ENCODE measurements at places on chromosomes 2 and 18.
A peak's percentile ranks its signal among the peaks of the same experiment; 100 is the strongest.

GRCh38 chr2:32464431-32464830, 107.6 kb downstream of the BIRC6 start:
- no peak for DNase-seq

GRCh38 chr2:188940171-188940570, 34.0 kb upstream of the COL3A1 start:
- no peak for DNase-seq

GRCh38 chr2:8214036-8214615, 467.7 kb upstream of the ID2 start:
- DNase-seq, result no peak

- DNase-seq, result no peak
These were observed 325.9 kb upstream of the SLC39A10 start for GRCh38 chr2:195331129-195331528.

GRCh38 chr2:47307066-47307465, 95.9 kb upstream of the MSH2 start:
- no peak for DNase-seq

DNA sequence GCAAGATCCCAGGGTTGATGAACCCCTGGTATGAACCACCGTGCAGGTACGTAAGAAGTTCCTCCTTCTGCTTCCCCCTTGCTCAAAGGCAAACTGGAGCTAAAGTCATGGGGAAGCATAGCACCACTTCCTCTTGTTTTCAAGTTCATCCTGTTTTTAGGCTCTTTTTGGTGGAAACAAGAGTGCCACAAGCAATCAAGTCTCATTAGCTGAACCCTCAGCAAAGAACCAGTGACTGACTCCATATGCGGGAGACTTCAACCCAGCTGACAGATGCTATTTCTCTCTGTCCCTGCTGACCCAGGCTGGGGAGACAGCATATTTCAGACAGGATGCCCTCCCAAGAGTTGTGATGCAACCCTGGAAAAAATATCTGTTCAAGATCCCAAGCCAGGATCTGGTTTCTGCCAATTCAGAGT, 47.7 kb downstream of the BCL2 start:
- DNase-seq, result no peak

DNA sequence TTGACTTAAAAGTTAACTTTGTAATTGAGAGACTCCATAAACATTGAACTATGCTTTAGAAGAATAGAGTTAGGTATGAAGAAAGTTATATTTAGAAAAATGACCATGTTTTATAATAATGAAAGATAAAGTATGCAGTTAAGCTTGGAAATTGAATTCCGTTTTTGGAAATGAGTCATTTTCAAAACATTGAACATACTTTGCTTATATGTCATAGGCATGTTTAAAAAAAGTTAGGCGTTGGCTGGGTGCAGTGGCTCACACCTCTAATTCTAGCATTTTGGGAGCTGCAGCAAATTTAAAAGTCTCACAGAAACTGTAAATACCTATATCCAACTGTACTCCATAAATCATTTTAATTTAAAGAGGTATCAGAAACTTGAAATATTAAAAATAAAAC, 607.4 kb downstream of the CBLN2 start:
- DNase-seq, result no peak

- DNase-seq, result no peak
These were observed 86.9 kb upstream of the ARL5A start for GRCh38 chr2:151914989-151915628.

GRCh38 chr2:26148501-26148900, 24.4 kb upstream of the GAREM2 start:
- no peak for DNase-seq

DNA sequence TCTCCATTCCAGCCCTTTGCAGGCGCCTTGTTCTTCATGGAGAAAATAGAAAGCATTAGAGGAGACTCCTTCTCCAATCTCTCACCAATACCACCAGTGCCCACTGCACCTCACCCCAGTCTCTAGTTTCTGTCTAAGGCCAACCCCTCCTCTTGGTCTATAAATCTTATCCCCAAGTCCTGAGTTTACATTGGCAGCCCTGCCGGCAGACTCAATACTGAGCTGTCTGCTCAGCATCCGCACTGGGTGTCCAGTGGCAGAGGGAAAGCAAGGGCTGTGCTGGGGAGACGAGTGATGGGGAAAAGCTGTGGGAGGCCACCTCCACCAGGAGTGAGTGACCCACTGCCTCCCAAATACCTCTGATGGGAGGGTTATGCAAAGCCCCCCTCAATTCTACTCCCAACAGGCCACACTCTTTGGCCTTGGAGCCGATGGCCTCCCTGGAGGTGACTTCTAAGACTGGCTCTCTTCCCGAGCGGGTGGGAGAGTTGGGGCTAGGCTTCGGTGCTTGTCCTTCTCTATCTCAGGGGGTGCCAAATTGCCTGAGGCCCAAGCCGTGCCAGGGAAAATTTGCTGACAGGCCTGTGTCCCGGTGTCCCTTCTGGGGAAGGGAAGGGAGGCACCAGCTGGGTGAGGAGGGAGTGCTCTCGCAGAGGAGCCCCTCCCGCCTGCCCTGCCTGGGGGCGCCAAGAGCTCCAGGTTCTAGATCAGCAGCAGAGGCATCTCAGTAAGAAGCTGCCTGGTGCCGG, 165.2 kb upstream of the MSH6 start:
- DNase-seq, result no peak

GRCh38 chr2:74493546-74493945, 5.9 kb downstream of the LBX2 start:
- DNase-seq, result no peak

GRCh38 chr2:33275689-33276444, 200.6 kb upstream of the RASGRP3 start:
- DNase-seq, result peak; percentile 38

DNA sequence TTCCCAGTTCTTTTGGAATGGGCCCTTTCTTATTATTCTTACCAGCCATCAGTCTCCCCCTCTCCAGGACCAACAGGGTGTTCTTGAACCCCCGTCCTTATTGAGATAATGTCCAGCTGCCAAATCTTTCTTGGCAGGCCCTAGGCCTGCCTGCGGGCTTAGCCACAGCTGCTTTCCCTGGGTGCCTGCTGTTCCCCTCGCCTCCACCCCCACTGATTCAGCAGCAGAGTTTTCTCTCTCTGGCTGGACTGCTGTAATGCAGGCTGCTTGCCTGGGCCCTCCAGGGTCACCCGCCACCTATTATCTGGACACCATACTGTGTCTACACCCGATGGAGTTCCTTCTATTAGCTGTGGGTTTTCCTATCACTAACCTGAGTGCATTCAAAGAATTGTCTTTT, 395.4 kb upstream of the ATP5MC3 start:
- DNase-seq, result no peak

DNA sequence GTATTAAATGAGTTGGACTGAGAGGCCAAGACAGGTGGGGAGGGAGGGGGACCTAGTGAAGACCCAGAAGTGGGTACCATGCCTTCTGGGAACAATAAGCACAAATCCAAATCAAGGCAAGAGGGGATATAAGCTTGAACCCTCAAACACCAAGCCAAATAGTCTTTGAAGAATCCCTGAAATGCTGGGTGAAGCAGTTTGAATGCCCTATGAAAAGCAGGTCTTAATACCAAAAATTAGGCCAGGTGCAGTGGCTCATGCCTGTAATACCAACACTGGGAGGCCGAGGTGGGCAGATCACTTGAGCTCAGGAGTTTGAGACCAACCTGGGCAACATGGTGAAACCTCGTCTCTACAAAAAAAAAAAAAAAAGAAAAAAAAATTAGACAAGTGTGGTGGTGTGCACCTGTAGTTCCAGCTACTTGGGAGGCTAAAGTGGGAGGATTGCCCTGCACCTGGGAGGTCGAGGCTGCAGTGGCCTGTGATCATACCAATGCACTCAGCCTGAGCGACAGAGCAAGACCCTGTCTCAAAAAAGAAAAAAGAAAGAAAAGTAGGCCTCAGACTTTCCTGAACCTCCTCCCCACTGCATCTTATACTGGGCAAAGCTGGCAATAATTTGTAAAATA, 3.5 kb downstream of the PCBP1 start:
- DNase-seq, result no peak

DNA sequence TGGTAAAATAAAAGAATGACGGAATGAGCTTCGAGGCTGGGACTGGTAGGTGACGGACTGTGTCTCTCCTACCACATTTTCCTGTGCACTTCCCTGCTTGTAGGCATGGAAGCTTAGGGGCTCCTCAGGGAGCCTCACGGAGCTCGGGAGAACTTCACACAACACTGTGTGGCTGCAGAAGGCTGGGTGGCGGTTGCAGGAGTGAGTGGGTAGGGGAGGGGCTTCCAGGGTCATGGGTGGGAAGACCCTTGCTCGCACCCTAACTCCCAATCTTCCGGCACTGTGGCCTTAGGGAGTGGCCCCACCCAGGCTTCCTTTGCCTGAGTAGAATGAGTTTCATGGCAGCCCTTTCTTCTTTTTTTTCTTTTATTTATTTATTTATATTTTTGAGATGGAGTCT, 128.6 kb downstream of the INHBB start:
- no peak for DNase-seq

DNA sequence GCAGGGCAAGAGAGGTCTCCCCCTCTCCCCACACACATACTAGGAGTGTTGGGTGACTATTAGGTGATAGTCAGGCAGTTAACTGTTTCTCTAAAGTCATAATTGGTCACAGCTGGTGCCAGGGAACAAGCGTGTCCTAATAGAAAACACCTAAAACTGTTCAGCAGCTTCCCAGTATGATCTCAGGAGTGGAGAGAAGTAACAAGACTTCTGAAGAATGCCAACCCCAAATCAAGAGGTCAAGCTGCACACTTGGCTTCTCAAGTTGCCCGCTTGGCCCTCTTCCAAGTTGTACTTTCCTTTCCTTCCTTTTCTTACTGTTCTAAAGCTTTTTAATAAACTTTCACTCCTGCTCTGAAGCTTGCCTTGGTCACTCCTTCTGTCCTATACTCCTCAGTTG, 22.4 kb upstream of the STAT1 start:
- no peak for DNase-seq

DNA sequence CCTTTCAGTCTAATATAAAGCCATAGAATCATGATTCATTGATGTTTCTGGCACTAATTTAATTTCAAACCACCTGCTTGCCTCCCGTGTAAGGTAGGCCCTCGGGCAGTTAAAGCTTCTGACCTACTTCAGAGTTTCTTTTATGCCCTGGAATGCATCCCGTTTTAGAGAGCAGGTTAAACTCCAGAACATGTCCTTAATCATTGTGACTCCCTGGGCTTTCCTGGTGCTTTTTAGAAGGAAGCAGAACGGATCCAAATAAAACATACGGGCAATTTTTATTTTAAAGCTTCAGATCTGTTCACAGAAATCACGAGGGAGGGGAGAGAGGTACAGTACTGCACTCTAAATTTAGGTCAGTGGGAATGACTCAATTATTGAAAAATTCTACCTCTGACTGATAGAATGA, 134.8 kb downstream of the GCA start:
- no peak for DNase-seq

GRCh38 chr2:88351249-88351601, 101.3 kb downstream of the FOXI3 start:
- no peak for DNase-seq

GRCh38 chr2:191302459-191303139, 57.4 kb downstream of the MYO1B start:
- no peak for DNase-seq

- DNase-seq, result no peak
These were observed 619.4 kb upstream of the CHAC2 start for GRCh38 chr2:53148221-53148620.

- no peak for DNase-seq
These were observed 13.8 kb upstream of the SCYGR1 start for GRCh38 chr2:227401550-227401949.

GRCh38 chr2:144441711-144442141, 78.2 kb downstream of the ZEB2 start:
- DNase-seq, result no peak

DNA sequence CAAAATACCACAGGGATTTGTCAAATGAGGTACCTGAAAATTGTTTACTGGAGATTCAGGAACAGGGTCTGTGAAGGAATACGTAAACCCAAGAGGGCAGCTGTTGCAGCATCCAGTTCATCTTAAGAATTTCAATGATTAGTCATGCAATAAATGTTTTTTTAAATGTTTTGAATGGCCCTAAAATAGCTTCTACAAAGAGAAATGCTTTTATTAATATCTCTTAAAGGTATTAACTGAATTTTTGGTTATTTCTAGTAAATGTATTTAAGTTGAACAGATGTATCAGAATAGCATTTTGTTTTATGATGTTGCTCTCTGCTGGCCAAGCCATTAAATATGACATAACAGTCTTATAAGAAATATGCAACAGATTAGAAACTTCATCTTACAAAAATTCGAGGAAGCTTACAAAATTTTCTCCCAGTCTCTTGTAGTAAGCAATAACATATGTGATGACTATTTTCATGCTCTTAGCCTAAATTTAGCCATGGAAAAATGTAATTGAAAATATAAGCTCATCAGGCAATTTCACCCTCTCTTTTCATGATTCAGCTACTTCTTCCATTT, 863.9 kb downstream of the SUCLG1 start:
- DNase-seq, result no peak

DNA sequence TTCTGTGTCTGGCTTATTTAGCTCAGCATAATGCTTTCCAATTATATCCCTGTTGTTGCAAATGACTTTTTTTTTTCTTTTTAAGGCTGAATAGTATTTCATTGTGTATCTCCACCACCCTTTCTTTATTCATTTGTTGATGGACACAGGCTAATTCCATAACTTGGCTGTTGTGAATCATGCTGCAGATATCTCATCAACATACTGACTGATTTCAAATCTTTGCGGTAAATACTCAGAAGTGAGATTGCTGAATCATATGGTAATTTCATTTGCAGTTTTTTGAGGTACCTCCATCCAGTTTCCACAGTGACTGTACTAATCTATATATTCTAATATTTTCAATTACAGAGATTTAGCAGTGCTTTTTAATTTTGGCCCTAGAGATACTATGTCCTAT, 266.2 kb downstream of the TMX3 start:
- DNase-seq, result no peak

DNA sequence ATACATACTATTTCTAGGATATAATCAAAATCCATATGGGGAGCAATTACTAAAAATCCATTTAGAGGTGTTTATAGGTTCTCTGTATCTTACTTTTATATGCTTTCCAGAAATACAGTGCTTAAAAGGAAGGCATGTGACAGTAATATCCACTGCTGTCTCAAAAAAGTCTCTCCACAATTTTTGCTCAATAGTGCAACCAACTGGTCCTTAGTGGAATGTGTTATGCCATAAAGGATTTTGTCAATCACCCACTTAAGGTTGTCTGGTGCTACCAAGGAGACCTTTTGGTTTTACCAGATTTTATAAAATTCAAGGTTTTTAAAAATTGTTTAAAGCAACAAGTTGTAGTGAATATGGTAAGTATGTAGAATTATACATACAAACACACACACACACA, 328.5 kb upstream of the DSEL start:
- no peak for DNase-seq

- no peak for DNase-seq
These were observed 63.8 kb downstream of the TMEM237 start for GRCh38 chr2:201579536-201579935.

GRCh38 chr2:165163761-165164160, 40.1 kb downstream of the SCN3A start:
- no peak for DNase-seq

- no peak for DNase-seq
These were observed 273.0 kb downstream of the CCDC85A start for GRCh38 chr2:56456791-56457190.

Measured in T-helper 22 cell (primary cell).